CD4-positive, CD25-positive, alpha-beta regulatory T cell (primary cell): ENCODE measurements at places on chromosomes 6 and 20. TPM values are rescaled to one million over a fixed set of nuclear protein-coding genes. Genes with fewer than 3 reads are reported as not detected.

The OPN5 gene
- not detected for polyA plus RNA-seq

The LHFPL5 gene
- not detected for polyA plus RNA-seq

The TTBK1 gene
- not detected for polyA plus RNA-seq

The HAO1 gene
- not detected for polyA plus RNA-seq

The COX4I2 gene
- not detected for polyA plus RNA-seq

The MRPL18 gene
- 112 TPM for polyA plus RNA-seq

The PLG gene
- not detected for polyA plus RNA-seq

The KCNB1 gene
- not detected for polyA plus RNA-seq

The C20orf202 gene
- not detected for polyA plus RNA-seq

The MAS1 gene
- not detected for polyA plus RNA-seq

DNA sequence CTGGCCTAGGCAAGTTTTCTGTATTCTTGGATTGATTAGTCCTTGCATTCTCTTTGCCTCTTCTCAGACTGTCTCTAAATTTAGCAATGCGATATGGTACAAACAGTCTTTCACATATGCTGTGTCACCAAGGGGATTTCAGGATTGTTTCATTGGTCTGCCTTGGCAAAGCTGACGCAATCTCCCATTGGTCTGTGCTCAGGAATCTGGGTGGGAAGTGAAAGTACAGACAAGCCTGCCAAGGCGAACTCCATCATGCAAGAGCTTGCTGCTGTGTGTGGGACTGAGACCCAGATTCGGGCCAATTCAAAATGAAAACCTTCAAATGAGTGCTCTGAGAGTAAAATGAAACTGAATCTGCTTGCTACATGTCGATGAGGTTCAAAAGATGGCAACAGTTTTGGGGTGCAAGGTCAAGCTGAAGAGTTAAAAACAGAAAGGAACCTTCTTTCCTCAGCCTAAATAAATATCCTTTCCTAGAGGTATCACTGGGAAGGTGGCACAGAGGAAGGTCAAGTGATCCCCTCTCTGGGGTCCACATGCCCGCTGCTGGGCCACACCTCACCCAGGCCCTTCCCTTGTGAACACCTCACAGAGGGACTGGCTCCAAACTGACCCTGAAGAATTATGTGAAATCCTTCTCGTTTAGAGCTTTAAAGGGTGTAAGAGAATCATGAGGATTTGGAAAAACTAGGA is 198.8 kb upstream of the PREP start:
- no peak for DNase-seq

DNA sequence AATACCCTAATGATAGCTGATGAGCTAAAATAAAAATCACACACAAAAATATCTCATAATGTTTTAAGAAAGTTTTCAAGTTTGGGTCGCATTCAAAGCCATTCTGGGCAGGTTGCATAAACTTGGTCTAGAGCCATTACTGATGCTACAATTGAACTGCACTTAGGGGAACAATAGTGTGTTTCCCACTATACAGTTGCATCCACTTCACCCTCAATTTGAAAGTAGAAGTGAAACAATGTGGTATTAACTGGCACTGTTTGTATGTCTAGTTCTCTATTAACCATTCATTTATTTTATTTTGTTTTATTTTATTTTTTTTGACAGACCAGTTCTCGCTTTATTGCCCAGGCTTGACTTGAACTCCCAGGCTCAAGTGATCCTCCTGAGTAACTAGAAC is 23.0 kb upstream of the STK38 start:
- DNase-seq: no peak

GRCh38 chr20:63917811-63918210 is 22.9 kb downstream of the DNAJC5 start:
- no peak for DNase-seq

DNA sequence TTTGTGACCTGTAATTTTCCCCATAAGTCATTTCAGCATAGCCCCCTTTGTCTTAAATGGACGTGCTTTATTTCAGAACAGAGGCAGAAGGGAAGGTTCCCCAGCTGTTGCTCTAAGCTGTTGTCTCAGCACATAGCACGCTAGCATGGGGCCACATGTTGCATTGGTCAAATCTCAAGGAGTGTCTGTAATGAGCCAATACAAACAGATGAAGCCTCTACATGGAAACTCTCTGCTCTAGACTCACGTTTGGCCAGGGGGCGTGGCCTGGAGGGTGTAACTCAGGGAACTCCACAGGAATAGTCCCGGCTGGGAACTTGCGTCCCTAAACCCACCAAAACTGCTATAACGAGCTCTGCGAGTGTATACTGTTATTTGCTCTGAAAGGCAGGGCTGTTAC is 35.2 kb upstream of the SLC22A2 start:
- DNase-seq: no peak

DNA sequence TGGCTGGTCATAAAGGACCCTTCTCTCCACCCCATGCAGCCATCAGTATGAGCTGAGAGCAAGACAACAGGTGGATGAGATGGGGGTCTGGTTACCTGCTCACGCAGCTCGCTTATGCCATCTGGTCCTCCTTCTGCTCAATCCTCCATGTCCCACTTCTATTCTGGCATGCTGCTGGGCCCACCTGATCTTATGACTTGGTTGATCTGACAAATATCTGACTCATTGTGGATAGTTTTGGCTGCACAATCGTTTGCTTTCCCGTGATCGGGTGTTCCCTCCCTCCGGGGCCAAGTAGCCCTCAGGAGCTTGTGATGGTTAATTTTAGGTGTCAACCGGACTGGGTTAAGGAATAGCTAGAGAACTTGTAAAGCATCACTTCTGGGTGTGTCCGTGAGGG is 26.6 kb upstream of the ELMO2 start:
- DNase-seq: no peak

GRCh38 chr20:13022401-13023155 is 13.8 kb downstream of the SPTLC3 start:
- no peak for DNase-seq

DNA sequence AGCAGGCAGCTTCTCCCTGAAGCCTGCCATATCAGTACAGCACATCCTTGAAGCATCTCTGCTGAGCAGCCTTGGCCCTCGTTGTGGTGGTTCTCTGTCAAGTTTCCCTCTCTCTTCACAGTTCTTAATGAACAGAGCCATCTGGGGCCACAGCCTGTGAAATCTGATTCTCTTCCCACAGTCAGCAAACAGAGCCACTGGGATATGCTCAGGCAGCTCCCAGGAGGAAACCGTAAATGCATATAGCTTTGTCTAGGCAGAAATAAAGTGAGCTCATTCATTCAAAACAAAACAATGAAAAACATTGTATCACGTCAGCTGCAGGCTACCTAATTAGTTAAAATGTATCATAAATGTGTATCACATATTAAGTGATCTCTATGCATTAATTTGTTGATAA is 80.3 kb downstream of the TBC1D7 start:
- no peak for DNase-seq

DNA sequence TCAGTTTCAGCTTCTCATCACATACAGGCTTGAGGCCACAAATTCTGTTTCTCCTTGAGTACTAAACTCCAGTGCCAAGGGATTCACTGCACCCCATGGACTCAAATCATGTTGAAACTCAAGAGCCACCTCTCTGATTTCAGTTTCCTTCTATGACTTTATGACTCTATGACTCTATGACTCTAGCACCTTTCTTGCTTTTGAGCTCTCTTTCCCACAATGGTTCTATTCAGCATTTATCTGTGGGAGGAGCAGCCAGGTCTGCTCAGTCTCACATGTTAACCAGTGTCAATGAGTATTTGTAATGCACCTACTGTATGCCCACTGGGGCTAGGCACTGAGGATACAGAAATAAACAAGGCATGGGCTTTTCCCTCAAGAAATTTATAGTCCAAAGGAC is 14.6 kb upstream of the SLC22A2 start:
- no peak for DNase-seq

- no peak for DNase-seq
Measured at GRCh38 chr6:12328701-12329100, 38.5 kb downstream of the EDN1 start.

DNA sequence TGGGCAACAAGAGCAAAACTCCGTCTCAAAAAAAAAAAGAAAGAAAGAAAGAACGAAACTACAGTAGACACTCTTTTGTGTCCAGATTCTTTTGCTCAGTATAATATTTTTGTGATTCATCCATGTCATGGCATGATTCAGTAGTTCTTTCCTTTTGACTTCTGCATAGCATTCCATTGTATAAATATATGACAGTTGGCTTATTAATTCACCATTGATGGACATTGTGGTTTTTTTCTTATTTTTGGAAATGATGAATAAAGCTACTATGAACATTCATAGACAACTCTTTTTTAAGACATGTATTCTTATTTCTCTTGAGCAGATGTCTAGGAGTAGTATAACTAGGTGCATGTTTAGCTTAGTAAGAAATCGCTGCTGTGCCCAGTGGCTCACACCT is 10.3 kb upstream of the IER3 start:
- DNase-seq: no peak

DNA sequence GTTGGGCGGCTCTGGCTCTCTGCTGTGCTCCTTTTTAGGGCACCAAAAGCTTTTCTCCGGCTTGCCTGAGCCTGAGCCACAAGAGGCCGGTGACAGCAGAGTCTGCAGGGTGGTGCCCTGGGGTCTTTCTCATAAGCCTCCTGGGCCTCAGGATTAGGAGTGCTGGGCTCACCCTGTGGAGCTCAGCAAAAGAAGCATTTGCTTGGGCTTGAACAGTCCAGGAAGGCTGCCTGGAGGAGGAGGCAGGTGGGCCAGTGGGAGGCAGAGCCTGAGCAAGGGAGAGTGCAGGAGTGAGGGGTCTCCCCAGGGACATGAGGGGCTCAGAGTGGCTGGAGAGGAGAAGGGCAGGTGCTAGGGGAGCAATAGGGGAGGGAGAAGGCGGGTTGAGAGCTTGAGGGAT is 32.9 kb upstream of the MRGBP start:
- no peak for DNase-seq

- no peak for DNase-seq
Measured at GRCh38 chr6:77470983-77471382, 7.7 kb upstream of the HTR1B start.

DNA sequence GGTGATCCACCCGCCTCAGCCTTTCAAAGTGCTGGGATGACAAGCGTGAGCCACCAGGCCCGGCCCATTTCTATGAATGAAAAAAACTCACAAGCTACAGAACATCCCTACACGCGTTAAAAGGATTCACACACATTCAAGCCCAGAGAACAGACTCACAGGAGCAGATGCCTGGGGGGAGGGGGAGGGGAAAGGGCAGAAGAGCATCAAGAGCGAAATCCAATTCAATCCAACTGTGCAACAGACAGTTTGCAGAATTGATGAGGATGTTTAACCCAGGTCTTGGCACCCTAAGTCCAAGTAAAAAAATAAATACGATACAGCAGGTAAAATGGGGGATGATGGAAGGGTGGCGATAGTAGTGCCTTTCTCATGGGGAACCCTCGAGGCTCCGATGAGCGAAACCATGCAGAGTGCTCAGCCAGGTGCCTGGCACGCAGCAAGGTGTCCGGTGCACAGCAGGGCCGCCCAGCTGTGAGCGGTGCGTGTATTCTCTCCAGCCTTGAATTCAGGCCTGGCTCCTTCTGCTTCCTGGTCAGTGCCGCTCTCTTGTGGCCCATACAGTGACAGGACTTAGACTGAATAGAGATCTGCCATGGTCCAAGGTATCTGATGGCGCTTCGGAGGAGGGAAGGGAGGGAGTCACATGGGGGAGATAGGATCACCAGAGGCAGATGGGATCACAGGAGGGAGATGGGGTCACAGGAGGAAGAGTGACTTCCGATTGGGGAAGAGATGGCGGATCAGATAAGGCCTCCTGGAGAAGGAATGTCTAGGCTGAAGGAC is 35.4 kb upstream of the ANGPT4 start:
- no peak for DNase-seq

GRCh38 chr6:54899442-54899841 is 52.9 kb downstream of the FAM83B start:
- no peak for DNase-seq

GRCh38 chr6:166167801-166168615 is at the start of gene TBXT:
Gene TBXT (minus strand): TSS chr6:166167851. CDS start chr6:166167591, 260 bp downstream.
- DNase-seq: peak; percentile 40

DNA sequence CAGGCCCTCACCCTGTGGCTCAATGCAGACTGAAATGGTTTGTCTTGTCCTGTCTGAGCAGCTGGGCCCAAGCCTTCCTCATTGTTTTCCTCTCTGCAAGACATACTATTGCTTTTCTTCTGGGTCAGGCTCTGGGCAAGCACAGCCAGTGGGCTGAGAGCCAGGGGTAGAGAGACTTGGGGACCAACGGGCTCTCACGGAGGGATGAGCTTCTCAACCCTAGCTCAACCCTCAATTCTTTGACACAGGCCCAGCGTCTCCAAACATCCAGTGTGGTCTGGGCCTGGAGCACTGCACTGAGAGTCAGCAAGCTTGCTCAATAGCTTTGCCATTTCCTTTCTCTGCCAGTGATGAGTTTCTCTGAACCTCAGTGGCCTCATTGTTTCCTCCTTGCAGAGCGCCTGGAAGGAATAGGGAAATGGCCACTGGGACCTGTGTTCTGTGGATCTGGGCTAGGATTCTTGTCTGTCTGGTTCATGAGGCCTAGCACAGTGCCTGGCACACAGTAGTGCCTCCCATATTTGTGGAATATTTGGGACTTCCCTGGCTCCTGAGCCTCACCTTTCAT is 9.3 kb downstream of the ANGPT4 start:
- DNase-seq: no peak

GRCh38 chr20:967796-968742 is 34.0 kb downstream of the RSPO4 start:
- no peak for DNase-seq

- DNase-seq: no peak
Measured at GRCh38 chr20:52760791-52761190, 211.4 kb upstream of the TSHZ2 start.

DNA sequence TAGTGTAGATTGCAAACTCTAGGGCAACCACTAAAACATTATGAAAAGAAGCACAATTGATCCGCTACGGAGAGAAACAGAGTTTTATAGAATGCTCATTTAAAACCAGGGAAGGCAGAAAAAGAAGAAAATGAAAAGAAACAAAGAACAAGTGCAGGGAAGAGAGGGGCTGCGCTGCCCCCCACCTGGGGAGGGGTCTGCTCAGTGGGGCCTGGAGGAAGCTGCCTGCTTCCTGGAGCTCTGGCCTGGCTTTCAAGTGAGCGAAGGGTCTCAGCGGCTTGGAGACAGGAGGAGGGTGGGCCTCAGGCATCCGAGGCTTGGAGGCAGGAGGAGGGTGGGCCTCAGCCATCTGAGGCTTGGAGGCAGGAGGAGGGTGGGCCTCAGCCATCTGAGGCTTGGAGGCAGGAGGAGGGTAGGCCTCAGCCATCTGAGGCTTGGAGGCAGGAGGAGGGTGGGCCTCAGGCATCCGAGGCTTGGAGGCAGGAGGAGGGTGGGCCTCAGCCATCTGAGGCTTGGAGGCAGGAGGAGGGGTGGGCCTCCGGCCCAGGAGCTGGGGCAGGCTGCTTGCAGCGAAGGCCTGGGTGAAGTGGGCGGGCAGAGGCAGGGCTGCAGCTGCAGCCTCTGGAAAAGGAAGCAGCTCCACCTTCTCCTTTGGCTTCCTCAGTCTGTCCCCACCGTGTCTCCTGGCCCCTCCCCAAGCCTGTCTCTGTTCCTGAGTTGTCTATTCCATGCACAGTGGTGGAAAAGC is 406.3 kb downstream of the TAF4 start:
- no peak for DNase-seq

DNA sequence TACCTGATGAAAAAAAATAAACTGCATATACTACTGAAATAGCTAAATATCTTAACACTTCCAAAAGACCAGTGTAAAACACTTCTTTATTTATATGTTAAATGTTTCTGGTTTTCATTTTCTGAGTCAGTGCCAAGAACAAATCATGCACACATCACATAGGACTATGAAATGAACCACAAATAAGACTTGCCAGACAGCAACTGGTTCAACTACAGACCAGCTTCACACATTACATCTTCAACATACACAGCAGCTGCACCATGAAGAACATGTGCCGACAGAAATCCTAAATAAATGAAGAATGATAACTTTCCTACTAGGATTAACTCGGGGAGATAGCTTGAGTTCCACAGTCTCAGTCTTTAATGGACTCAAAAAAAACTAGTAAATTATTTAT is 168.3 kb upstream of the STXBP5 start:
- DNase-seq: no peak
